ENCODE measurements at places on chromosomes 16 and 17. TPM values are rescaled to one million over a fixed set of nuclear protein-coding genes. Genes with fewer than 3 reads are reported as not detected.

The CDC6 gene
- 144 TPM for total RNA-seq

The MMP15 gene
- 0.12 TPM for total RNA-seq

The TMEM106A gene
- total RNA-seq: 10.6 TPM

The SHISA9 gene
- total RNA-seq: not detected

The CTRL gene
- 6.2 TPM for total RNA-seq

The OR1F1 gene
- total RNA-seq: not detected

The BAIAP2 gene
- total RNA-seq: 10.0 TPM

The NTN3 gene
- total RNA-seq: not detected

The ZNF768 gene
- total RNA-seq: 11.4 TPM

The UBN1 gene
- total RNA-seq: 30.7 TPM

The CLEC19A gene
- not detected for total RNA-seq

DNA sequence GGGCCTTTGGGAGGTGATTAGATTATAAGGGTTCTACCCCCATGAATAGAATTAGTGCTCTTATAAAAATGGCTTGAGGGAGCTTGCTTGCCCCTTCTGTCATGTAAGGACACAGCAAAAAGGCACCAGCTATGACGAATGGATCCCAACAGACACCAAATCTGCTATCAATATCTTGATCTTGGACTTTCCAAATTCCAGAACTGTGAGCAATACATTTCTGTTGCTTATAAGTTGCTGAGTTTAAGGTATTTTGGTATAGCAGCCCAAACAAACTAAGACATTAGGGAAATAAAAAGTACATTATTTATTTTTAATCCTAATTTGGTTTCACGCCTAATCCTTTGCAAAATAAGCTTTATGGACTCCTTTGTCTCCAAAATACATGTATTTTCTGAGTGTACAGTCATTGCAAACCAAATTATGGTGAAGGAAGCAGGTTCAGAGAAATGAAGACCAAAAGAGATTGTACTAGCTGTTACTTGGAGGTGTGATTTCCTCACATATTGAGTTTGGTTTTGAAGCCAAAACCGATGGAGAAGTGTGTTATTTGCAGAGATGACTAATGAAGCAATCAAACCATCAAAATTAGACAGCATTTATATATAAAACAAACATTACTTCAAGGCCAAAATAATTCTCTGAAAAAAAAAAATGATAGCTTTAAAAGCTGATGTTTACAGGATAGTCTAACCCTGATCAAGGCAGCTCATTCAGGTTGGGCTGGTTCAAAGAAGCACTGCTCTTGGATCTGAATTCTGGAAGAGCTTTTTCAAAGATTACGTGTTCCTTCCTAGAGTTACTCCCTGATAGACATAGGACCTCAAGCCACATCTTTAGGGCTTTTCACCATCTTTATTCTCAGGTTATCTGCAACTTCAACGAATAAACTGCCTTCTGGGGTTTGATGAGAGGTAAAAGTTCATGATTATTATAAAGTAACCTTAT lies 71.6 kb downstream of the MYO1D start:
- H3K36me3 ChIP-seq: no peaks in the 10 kb centered on the region
- H3K27ac ChIP-seq: no peak overlapping the region
- H3K4me1 ChIP-seq: peaks cover 7% of the 10 kb centered on the region
- DNase-seq: no peak
- H3K27me3 ChIP-seq: peaks cover 2% of the 10 kb centered on the region
- no peak overlapping the region for H3K4me3 ChIP-seq

DNA sequence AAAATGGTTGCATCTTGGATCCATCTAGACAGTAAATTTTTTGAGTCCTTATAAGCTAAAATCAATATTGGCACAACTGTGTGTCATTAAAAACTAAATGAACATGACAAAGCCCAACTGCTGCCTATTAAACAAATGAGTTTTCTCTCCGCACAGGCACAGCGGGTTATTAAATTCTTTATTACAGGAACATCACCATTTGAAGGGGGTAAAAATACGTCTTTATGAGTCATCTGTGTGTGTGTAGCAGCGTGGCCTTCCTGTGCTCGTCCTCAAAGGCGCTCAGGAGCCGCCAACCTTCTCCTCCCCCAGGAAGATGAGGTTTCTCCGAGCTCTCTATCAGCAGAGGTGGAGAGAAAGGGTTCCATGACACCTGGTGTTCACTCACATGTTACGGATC lies 62.6 kb upstream of the SDK2 start:
- no peak for DNase-seq
- no peak overlapping the region for H3K4me3 ChIP-seq
- peaks cover 4% of the 10 kb centered on the region for H3K27me3 ChIP-seq

- H3K4me3 ChIP-seq: peak overlapping the region; percentile 65
- no peaks in the 10 kb centered on the region for H3K36me3 ChIP-seq
- H3K4me1 ChIP-seq: peaks cover 65% of the 10 kb centered on the region
- no peak for DNase-seq
- no peaks in the 10 kb centered on the region for H3K27me3 ChIP-seq
Observed at GRCh38 chr16:25052151-25052511, 37.0 kb upstream of the ARHGAP17 start.

DNA sequence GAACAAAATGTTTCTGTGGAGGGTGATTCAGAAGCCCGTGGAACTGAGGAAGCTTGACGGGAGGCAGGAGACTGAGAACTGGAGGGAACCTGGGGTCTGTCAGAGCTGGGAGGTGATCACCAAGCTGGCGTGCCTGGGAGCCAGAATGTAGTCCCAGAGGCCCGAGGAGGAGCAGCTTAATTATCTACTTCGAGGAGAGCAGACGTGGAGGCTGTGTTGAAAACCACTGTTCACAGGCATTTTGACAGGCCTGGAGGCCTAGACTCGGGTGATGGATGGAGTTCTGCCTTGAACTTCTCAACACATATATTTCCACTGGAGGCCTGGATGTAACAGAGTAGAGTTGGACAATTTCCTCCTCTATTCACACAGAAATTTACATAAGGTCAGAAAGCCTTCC lies 177.7 kb upstream of the SALL1 start:
- no peak overlapping the region for H3K4me3 ChIP-seq
- H3K27me3 ChIP-seq: no peaks in the 10 kb centered on the region
- no peaks in the 10 kb centered on the region for H3K36me3 ChIP-seq
- H3K27ac ChIP-seq: no peak overlapping the region

GRCh38 chr16:84715424-84715823 lies 15.6 kb downstream of the USP10 start:
- H3K4me3 ChIP-seq: no peak overlapping the region
- no peaks in the 10 kb centered on the region for H3K27me3 ChIP-seq
- DNase-seq: no peak
- H3K27ac ChIP-seq: no peak overlapping the region
- H3K36me3 ChIP-seq: peaks cover 14% of the 10 kb centered on the region

- no peaks in the 10 kb centered on the region for H3K27me3 ChIP-seq
- no peak for DNase-seq
- H3K36me3 ChIP-seq: no peaks in the 10 kb centered on the region
- no peak overlapping the region for H3K4me3 ChIP-seq
- H3K27ac ChIP-seq: no peak overlapping the region
- no peaks in the 10 kb centered on the region for H3K4me1 ChIP-seq
Observed at GRCh38 chr16:19033761-19034160, 33.7 kb upstream of the COQ7 start.

DNA sequence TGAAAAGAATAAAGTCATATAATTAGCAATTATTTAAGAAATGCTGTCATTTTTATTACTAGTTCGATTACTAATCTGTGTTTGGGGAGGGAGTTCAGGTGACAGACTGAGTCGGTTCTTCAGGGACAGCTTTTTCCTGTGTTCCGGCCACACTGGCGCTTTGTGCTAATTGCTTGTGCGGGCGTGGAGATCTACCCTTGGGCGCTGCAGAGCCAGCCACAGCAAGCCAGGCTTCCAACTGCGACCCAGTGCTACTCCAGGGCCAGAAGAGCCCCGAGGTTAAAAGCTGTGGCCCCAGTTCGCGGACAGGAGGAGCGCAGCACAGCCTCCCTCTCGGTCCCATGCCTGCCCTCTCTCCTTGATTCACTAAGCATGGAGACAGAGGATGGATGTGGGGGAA lies 6.5 kb upstream of the OR2C1 start:
- no peak overlapping the region for H3K27ac ChIP-seq
- no peaks in the 10 kb centered on the region for H3K27me3 ChIP-seq
- no peak for DNase-seq
- no peaks in the 10 kb centered on the region for H3K36me3 ChIP-seq
- H3K4me3 ChIP-seq: no peak overlapping the region

GRCh38 chr17:32288615-32289014 lies 23.0 kb downstream of the RHBDL3 start:
- no peak for DNase-seq
- H3K27ac ChIP-seq: no peak overlapping the region
- H3K4me1 ChIP-seq: no peaks in the 10 kb centered on the region
- no peak overlapping the region for H3K4me3 ChIP-seq

DNA sequence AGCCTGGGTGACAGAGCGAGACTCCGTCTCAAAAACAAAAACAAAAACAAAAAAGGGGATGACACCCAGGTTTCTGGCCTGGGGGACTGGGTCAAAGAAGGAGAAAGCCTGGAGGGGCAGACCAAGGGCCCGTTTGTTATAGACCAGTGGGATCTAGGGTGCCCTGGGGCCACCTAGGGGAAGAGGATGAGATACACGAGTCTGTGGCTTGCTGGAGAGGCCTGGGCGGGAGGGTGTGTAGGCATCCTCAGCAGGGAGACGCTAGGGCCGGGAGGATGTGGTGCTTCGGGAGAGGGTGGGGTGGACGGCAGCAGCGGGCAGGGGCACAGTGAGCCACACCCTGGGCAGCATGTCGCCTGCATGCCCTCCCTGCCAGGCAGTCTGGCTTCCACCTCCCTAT lies 17.1 kb upstream of the CRK start:
- DNase-seq: no peak
- H3K4me1 ChIP-seq: peaks cover 9% of the 10 kb centered on the region
- H3K4me3 ChIP-seq: no peak overlapping the region
- no peaks in the 10 kb centered on the region for H3K27me3 ChIP-seq
- H3K36me3 ChIP-seq: peaks cover 12% of the 10 kb centered on the region

- H3K27me3 ChIP-seq: peaks cover 5% of the 10 kb centered on the region
- no peaks in the 10 kb centered on the region for H3K4me1 ChIP-seq
- no peak overlapping the region for H3K27ac ChIP-seq
- DNase-seq: no peak
Observed at GRCh38 chr17:56125830-56126819, 27.1 kb upstream of the ANKFN1 start.

DNA sequence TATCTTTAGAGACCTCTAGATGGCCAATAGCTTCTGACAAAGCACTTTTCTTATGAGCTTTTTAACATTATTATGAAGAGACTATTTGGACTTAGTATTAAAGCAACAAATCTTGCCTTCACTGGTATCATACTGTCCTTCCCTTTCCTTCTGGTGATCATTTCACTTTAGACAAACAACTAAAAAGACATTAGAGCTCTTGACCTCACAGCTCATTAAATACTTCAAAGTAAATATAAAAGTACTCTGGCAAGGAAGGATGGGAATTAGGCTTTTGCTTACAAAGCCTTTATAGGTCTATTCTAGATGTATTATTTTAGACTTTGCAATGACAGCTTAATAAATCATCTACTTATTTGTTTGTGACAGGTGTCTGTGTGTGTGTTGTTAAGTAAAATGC lies 11.1 kb downstream of the STXBP4 start:
- H3K27me3 ChIP-seq: no peaks in the 10 kb centered on the region
- no peak for DNase-seq
- no peak overlapping the region for H3K4me3 ChIP-seq
- peaks cover 10% of the 10 kb centered on the region for H3K36me3 ChIP-seq
- H3K4me1 ChIP-seq: peaks cover 15% of the 10 kb centered on the region

DNA sequence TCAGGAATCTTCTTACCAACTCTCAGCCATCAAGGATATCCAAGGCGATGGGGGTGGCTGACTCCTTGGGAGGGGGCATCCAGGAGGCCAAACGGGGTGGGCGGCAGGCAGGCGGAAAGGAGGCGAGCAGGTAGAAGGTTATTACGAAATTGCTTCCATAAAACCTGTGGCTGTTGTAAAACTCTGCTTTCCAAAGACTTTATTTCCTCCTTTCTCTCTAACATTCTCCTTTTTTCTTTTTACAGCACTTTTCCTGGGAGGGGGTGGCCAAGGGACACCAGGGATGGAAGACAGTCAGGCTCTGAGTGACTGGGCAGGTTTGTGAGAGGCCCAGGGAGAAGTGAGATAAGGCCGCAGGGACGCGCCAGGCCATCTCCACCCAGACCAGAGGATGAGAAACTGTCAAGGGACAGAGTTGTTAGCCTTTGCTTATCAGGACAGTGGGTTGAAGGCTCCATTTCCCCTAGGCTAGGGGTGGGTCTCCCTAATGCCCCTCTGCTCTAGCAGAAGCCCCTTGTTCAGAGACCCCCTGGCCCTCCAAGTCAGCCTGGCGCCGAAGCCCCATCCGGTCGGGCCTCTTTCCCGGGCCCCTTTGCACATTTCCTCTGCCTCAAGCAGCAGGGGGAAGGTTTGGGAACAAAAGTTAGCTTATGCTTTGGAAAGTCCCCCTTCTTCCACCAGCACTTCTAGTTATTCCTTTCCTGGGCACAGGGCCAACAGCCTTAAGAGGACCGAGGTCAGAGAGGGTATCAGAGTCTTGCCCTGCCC lies 5.0 kb upstream of the HOXB9 start:
- H3K4me3 ChIP-seq: no peak overlapping the region
- peaks cover 98% of the 10 kb centered on the region for H3K27me3 ChIP-seq
- peaks cover 14% of the 10 kb centered on the region for H3K4me1 ChIP-seq
- H3K36me3 ChIP-seq: no peaks in the 10 kb centered on the region
- no peak for DNase-seq

- no peaks in the 10 kb centered on the region for H3K27me3 ChIP-seq
- H3K4me1 ChIP-seq: no peaks in the 10 kb centered on the region
- H3K4me3 ChIP-seq: no peak overlapping the region
- H3K36me3 ChIP-seq: peaks cover 65% of the 10 kb centered on the region
Observed at GRCh38 chr17:66692421-66692690, 142.6 kb upstream of the CACNG5 start.

- no peaks in the 10 kb centered on the region for H3K4me1 ChIP-seq
- no peak overlapping the region for H3K27ac ChIP-seq
- H3K36me3 ChIP-seq: no peaks in the 10 kb centered on the region
- DNase-seq: no peak
Observed at GRCh38 chr17:81196505-81197408, 26.0 kb downstream of the CEP131 start.

GRCh38 chr16:24671455-24671954 lies 57.9 kb upstream of the TNRC6A start:
- no peak overlapping the region for H3K4me3 ChIP-seq
- no peak overlapping the region for H3K27ac ChIP-seq
- peaks cover 18% of the 10 kb centered on the region for H3K27me3 ChIP-seq
- peaks cover 27% of the 10 kb centered on the region for H3K4me1 ChIP-seq
- no peaks in the 10 kb centered on the region for H3K36me3 ChIP-seq
- no peak for DNase-seq

DNA sequence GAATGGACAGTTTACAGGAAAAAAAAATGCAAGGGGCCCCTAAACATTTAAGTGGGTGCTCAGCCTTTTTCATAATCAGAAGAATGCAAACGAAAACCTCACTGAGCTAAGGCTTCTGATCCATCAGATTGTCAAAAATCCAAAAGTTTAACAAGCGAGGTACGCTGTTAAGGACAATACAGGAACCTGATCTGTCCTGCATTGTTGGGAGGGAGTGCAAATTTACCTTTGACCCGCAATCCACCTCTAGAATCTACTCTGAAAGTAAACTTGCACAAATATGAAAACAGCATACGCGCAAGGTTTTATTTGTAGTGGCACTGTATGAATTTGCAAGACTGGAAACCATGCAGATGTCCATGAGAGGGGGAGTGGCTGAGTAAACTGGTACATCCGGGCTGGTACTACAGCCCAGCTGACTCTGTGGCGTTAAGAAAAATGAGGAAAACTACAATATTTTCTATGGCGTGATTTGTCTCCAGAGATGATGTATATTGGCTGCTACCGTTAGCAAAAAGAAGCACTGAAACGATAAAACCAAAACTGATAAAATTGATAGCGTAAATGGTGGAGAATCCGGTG lies 28.8 kb upstream of the ST6GALNAC1 start:
- H3K27ac ChIP-seq: peak overlapping the region; percentile 87
- H3K27me3 ChIP-seq: no peaks in the 10 kb centered on the region
- H3K4me1 ChIP-seq: peaks cover 32% of the 10 kb centered on the region
